Stimulated activated CD4-positive, alpha-beta T cell treated with anti-CD3 and anti-CD28 coated beads, TNF-alpha, amount 100 ng/mL, for 24 hours (primary cell): ENCODE measurements at places on chromosomes 6 and 20.

DNA sequence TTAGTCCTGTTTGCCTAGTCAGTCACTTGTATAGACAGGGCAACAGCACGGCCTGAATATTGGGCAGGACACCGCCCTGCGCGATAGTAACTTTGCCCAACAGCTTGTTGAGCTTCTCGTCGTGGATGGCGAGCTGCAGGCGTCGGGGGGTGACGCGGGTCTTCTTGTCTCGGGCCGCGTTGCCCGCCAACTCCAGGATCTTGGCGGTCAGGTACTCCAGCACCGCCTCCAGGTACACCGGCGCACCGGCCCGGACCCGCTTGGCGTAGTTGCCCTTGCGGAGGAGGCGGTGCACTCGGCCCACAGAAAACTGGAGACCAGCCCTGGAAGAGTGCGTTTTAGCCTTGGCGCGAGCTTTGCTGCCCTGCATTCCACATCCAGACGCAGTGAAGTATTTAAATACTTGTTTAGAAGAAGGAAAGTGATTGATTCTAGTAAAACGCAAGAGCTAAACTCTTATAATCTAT lies 92.8 kb upstream of the BTN3A2 start:
- DNase-seq, result no peak

GRCh38 chr6:41072836-41073202 lies at the start of gene NFYA:
TSS of gene NFYA (plus strand) at chr6:41072974. CDS start at chr6:41079090, 6,116 bp downstream.
- DNase-seq, result peak; percentile 100

DNA sequence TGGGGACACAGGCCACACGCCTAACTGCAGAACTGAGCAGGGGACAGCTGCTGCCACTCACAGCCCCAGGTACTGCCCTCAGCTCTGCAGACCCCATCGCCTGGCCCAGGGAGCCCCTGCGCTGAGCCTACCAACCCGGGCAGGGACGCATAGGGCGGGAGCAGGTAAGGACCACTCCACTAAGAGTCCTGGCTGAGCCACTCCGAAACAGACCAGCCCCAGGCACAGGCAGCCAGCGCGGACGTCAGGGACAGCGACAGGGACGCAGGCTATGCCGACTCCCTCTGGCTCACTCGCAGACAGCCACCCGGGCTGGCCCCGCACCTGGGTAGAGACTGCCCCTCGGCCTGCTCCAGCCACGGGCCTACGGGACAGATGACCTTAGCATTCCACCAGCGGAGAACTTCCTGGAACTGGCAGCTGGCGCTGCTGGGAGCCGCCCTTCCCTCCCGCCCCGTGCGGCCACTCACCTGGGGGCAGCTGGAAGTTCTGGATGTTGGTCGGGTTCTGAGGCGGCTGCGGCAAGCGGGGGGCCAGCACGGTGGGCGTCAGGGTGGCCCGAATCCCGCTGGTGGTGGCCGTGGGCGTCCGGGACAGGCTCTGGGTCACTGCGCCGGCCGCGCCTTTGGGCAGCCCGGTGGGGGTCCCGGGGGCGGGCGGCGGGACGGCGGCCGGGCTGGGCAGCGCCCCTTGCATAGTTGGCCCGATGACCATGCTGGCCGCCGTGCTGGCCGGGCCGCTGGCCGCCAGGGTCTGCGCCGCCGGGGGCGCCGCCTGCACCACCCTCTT lies 1.5 kb downstream of the TAF4 start:
- DNase-seq, result no peak

GRCh38 chr6:121434037-121434770 lies 1.2 kb upstream of the GJA1 start:
- no peak for DNase-seq

DNA sequence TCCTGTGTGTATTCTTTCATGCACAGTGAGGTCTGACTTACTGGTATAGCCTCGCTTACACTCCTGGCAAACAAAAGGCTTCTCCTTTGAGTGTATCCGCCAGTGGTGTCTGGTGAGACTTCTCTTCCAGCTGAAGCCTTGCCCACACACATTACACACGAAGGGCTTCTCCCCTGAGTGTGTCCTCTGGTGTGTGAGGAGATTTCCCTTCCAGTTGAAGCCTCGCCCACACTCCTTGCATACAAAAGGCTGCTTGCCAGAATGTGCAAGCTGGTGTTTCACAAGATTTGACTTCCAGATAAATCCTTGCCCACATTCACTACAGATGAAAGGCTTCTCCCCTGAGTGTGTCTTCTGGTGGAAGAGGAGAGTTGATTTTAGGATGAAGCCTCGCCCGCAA lies 21.5 kb downstream of the ZNF337 start:
- DNase-seq, result no peak
